CD4-positive, alpha-beta T cell treated with Interleukin-10 for 1 hour (primary cell): ENCODE measurements at places on chromosomes 5 and 9.

DNA sequence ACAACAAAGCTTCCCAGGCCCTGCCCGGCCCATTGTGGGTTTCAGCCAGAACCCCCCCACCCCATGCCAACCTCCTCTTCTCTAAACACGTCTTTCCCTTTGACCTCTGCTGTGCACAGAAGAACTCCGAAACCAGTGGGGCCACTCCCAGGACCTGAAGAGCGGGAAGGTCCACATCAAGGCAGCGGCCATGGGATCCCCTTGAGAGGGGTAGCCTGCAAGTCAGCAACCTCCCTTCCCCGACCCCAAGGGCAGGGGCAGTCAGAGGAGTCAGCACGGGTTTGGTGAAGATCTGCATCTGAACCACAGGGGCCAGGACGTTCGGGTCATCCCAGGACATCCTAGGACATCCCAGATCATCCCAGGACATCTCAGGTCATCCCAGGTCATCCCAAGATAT, 379.9 kb upstream of the IRX4 start:
- no peak for DNase-seq

DNA sequence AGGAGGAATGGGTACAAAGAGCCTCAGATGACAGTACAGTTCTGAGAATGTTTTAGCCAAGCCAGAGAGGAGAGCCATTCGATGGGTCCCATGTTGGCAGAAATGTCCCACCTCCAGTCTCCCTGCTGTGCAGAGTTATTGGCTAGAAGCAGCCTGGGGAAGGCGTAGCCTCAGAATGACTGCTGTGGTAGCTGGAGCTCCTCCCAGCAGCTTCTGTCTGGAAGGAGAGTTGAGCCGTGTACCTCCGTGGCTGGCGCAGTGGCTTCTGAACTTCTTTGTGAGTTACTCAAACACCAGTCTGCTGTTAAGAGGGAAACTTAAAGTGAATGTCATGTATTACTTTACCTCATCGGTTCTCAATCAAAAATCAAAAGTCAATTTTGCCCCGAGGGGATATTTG, 193.3 kb upstream of the SNX2 start:
- DNase-seq, result no peak

- no peak for DNase-seq
Measured at GRCh38 chr5:79032031-79032695, 37.3 kb downstream of the DMGDH start.

GRCh38 chr5:135019314-135019713, 14.7 kb downstream of the PITX1 start:
- DNase-seq, result no peak

DNA sequence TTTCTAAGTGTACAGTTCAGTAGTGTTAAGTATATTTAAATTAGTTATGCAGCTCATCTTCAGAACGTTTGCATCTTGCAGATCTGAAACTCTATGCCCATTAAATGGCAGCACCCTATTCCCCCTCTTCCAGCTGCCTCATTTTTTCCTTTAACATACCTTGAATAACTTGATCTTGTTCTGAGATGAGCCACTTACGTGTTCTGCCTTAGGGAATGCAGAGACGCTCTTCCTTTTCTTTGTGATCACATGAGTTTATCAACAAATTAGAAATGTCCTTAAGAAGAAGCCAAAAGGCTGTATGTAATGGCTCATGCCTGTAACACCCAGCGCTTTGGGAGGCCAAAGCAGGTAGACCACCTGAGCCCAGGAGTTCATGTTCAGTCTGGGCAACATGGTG, 57.6 kb downstream of the SLC46A2 start:
- DNase-seq, result no peak

DNA sequence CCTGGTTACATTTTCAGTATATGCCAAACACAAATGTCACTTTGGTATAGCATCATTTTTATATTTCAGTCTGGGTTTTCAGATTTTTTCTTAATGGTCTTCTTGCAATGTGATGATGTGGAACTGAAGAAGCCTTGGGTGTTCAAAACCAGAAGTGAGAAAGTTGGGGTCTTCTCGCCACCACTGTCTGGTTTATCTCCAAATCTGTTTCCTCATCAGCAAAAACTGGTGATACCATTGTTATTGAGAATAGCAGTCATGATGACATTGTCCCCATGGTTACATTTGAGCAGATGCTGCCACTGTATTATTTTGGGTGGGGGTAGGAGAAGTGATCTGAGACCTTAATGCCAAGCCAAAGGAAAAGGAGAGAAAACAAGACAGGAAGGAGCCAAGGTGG, 85.9 kb upstream of the MAP3K1 start:
- peak; percentile 15 for DNase-seq

DNA sequence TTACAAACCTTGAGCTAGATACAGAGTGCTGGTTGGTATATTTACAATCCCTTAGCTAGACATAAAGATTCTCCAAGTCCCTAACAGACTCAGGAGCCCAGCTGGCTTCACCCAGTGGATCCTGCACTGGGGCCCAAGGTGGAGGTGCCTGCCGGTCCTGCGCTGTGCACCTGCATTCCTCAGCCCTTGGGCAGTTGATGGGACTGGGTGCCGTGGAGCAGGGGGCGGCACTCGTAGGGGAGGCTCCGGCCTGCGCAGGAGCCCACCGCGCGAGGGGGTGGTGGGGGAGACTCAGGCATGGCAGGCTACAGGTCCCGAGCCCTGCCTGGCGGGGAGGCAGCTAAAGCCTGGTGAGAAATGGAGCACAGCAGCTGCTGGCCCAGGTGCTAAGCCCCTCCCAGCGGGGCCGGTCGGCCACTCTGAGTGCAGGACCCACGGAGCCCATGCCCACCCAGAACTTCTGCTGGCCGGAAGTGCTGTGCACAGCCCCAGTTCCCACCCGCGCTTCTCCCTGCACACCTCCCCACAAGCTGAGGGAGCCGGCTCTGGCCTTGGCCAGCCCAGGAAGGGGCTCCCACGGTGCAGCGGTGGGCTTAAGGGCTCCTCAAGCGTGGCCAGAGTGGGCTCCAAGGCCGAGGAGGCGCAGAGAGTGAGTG, 1464.7 kb downstream of the EFNA5 start:
- DNase-seq, result no peak

DNA sequence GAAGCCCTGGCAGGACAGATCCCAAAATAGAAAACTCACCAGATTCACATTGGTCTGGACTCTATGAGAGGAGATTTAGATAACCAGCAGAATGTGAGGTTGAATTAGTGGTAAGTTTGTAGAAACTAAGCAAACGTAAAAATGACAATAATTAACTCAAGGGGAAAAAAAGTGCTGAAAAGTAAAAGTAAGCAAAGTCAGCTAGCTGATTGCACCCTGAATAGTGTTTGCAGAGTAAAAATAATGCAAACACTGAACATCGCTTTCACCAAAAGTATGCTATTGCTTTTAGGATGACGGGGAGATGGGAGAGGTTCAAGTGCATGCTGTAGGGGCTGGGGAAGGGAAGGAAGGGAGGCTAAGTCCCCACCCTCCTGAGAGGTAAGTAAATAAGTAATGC, 92.5 kb upstream of the RARS1 start:
- no peak for DNase-seq

- DNase-seq, result no peak
Measured at GRCh38 chr9:71504636-71505035, 263.7 kb downstream of the CEMIP2 start.

GRCh38 chr5:6218116-6218515, 160.2 kb downstream of the MED10 start:
- no peak for DNase-seq

- no peak for DNase-seq
Measured at GRCh38 chr5:154784856-154785255, 29.7 kb downstream of the LARP1 start.

GRCh38 chr9:15249981-15250380, 57.0 kb downstream of the TTC39B start:
- no peak for DNase-seq

- no peak for DNase-seq
Measured at GRCh38 chr5:78659714-78660113, 11.1 kb upstream of the LHFPL2 start.

- DNase-seq, result no peak
Measured at GRCh38 chr5:174292348-174292747, 246.8 kb downstream of the NSG2 start.

DNA sequence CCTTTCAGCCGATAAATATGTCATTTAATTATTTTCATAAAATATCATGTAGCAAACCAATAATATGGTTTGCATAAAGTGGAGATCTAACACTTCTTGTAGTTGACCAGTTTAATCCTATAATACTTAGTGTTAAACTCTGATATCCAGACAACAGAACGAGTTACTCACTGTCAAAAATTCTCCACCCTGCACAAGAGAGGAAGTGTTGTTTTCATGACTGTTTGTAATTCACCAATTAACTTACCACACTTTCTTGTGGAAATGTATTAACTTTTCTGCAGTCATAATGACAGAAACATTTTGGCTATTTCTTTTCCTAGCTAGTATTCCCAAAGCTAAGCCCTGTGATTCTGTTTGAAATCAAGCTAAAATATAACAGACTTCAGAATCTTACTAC, 555.3 kb upstream of the FTMT start:
- no peak for DNase-seq

- no peak for DNase-seq
Measured at GRCh38 chr5:127429928-127430327, 87.5 kb upstream of the PRRC1 start.
